CD4-positive, alpha-beta T cell (primary cell): ENCODE measurements at places on chromosomes 11 and 22. TPM values are rescaled to one million over a fixed set of nuclear protein-coding genes. Genes with fewer than 3 reads are reported as not detected.
A peak's percentile ranks its signal among the peaks of the same experiment; 100 is the strongest.

Gene DMC1
- 0.95 TPM for total RNA-seq

Gene MS4A4A
- total RNA-seq = not detected

Gene MIOX
- total RNA-seq = not detected

Gene ACTN3
- total RNA-seq = 0.14 TPM

Gene SEPTIN5
- 0.71 TPM for total RNA-seq

Gene MMP8
- total RNA-seq = not detected

Gene TCIRG1
- total RNA-seq = 207 TPM

Gene SLC22A8
- total RNA-seq = not detected

- no peaks in the 10 kb centered on the region for H3K27me3 ChIP-seq
- no peak overlapping the region for H3K27ac ChIP-seq
- DNase-seq = no peak
Observed at GRCh38 chr11:101436511-101437142, 147.2 kb downstream of the TRPC6 start.

- no peaks in the 10 kb centered on the region for H3K27me3 ChIP-seq
- H3K4me1 ChIP-seq = peaks cover 19% of the 10 kb centered on the region
- DNase-seq = no peak
- peaks cover 69% of the 10 kb centered on the region for H3K36me3 ChIP-seq
- no peak overlapping the region for H3K4me3 ChIP-seq
Observed at GRCh38 chr22:31618471-31619176, 43.4 kb downstream of the PISD start.

DNA sequence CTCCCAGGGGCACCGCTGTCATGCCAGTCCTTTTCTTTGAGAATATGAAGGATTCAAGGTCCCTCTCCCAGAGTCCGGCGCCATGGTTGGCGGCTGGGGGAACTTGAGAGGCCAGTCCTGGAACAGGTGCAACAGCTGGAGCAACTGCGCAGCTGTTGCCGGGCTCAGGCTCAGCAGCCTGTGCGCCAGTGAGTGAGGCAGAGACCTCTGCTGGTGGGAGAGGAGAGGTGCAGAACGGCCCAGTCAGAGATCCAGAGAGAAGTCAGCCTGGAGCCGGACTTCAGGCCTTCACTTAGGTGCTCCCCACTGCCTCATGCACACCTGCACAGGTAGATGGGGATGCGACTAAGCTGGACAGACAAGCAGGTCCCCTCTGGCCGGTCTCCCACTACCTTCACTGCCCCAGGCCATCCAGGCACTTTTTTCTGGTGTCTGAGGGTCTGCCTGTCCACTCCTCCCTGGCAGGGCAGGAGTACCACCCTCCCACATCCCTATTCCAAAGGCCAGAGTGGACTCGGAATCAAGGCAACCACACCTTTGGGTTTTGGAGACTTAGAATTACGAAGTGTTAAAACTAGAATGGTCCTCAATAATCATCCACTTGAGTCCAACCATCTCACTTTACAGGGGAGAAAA, 4.6 kb downstream of the CHRDL2 start:
- H3K4me1 ChIP-seq = peaks cover 10% of the 10 kb centered on the region
- peaks cover 16% of the 10 kb centered on the region for H3K27me3 ChIP-seq
- no peaks in the 10 kb centered on the region for H3K36me3 ChIP-seq
- no peak overlapping the region for H3K27ac ChIP-seq
- peak; percentile 73 for DNase-seq

- H3K36me3 ChIP-seq = no peaks in the 10 kb centered on the region
- no peak overlapping the region for H3K4me3 ChIP-seq
- H3K27ac ChIP-seq = no peak overlapping the region
Observed at GRCh38 chr11:77191823-77192495, 63.9 kb downstream of the MYO7A start.

GRCh38 chr11:783581-784015, 6.3 kb downstream of the CEND1 start:
- no peaks in the 10 kb centered on the region for H3K27me3 ChIP-seq
- DNase-seq = no peak
- H3K36me3 ChIP-seq = no peaks in the 10 kb centered on the region
- peaks cover 22% of the 10 kb centered on the region for H3K4me1 ChIP-seq
- no peak overlapping the region for H3K4me3 ChIP-seq

DNA sequence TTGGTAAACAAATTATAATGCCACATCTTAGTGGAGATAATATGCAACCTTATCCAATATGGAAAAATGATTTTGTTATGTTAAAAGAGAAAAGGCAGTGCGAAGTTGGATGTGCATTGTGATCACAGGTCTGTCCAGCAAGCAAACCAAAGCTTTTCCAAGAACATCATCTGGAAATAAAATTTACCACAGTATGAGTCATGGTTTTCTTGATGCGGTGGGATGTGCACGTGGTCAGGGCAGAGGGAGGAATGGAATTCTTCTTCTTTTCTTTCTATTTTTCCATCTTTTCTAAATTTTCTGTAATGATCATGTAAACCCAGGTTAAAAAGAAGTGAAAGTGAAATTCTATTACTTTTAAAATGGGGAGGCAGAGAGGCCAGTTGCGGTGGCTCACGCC, 169.8 kb downstream of the C11orf91 start:
- DNase-seq = no peak
- no peaks in the 10 kb centered on the region for H3K4me1 ChIP-seq
- H3K27me3 ChIP-seq = peaks cover 3% of the 10 kb centered on the region
- H3K36me3 ChIP-seq = no peaks in the 10 kb centered on the region
- H3K4me3 ChIP-seq = no peak overlapping the region

DNA sequence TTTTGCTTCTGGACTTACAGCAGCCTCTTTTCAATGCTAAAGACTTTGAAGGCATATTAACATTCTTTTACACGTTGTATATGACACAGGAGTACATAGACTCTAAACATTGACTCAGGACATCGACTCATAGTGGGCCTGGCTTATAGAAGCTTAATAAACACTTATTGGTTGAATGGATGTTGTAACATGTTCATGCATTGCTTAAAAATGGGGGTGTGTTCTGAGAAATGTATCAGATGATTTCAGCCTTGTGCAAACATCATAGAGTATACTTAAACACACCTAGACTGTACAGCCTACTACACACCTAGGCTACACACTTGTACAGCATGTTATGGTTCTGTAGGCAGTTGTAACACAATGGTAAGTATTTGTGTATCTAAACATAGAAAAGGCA, 17.9 kb downstream of the TTC17 start:
- H3K27me3 ChIP-seq = no peaks in the 10 kb centered on the region
- peaks cover 7% of the 10 kb centered on the region for H3K36me3 ChIP-seq
- H3K4me1 ChIP-seq = no peaks in the 10 kb centered on the region
- H3K4me3 ChIP-seq = no peak overlapping the region
- no peak for DNase-seq

- no peaks in the 10 kb centered on the region for H3K36me3 ChIP-seq
- no peaks in the 10 kb centered on the region for H3K4me1 ChIP-seq
- no peak overlapping the region for H3K27ac ChIP-seq
- no peak overlapping the region for H3K4me3 ChIP-seq
Observed at GRCh38 chr22:27086080-27087044, 429.0 kb downstream of the MIAT start.

GRCh38 chr11:31812383-31813381, 1.6 kb upstream of the PAX6 start:
- H3K4me1 ChIP-seq = peaks cover 92% of the 10 kb centered on the region
- H3K27me3 ChIP-seq = peaks cover 79% of the 10 kb centered on the region
- H3K27ac ChIP-seq = no peak overlapping the region
- H3K36me3 ChIP-seq = no peaks in the 10 kb centered on the region
- no peak for DNase-seq

- no peaks in the 10 kb centered on the region for H3K36me3 ChIP-seq
- H3K4me3 ChIP-seq = no peak overlapping the region
- H3K27ac ChIP-seq = no peak overlapping the region
- peaks cover 9% of the 10 kb centered on the region for H3K27me3 ChIP-seq
Observed at GRCh38 chr22:43883012-43883661, 8.7 kb downstream of the PNPLA5 start.

- no peaks in the 10 kb centered on the region for H3K27me3 ChIP-seq
- no peak overlapping the region for H3K4me3 ChIP-seq
- H3K27ac ChIP-seq = peak overlapping the region; percentile 50
- no peaks in the 10 kb centered on the region for H3K36me3 ChIP-seq
- DNase-seq = no peak
Observed at GRCh38 chr11:67344264-67344663, 9.1 kb downstream of the POLD4 start.

DNA sequence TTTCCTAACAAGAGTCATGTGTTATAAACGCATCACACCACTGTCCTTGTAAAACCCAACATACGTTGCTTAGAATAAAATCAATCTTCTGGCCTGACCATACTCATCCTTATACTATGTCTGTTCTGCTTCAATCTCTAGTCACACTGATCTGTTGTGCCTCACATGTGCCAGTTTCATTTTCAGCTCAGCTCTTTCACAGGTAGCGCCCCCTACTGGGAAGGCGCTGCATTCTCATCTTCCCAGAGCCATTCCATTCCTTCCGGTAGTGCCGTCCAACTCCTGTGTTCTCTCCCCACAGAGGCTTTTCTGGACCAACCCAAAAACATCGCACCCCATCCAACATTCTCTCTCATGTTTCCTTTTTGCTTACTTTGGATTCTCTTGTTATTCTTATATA, 22.2 kb downstream of the CASP5 start:
- H3K27ac ChIP-seq = no peak overlapping the region
- H3K27me3 ChIP-seq = no peaks in the 10 kb centered on the region
- H3K4me3 ChIP-seq = no peak overlapping the region
- no peaks in the 10 kb centered on the region for H3K4me1 ChIP-seq
- peak; percentile 70 for DNase-seq

DNA sequence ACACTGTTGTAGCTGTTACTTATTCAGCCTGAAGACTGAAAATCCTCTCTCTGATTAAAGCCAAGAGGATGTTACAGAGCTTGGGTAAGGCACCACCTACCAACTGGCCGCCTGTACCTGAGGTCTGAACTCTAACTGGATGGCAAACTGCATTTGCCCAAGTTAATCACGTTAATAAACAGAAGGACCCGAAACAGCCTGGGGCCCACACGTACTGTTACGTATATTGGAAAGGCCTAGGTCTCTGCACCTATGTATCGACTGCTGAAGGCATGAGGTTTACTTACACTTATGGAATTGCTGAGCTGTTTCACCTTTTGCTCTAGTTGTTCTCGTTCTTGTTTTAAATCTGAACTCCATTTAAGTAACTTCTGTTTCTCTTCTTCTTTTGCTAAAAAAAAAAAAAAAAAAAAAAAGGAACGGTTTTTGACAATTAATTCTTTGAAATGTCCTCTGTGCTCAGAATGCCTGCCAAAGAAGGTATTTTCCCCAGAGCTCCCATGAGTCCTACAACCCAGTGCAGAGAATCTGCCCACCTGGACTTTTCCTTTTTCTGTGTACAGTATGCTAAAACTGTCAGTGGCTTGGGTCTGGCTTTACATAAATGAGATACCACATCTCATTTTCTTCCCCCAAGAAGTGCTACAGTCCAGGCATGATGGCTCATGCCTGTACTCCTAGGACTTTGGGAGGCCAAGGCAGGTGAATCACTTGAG, 13.1 kb downstream of the LARGE2 start:
- H3K27me3 ChIP-seq = no peaks in the 10 kb centered on the region
- peaks cover 60% of the 10 kb centered on the region for H3K36me3 ChIP-seq
- H3K27ac ChIP-seq = no peak overlapping the region
- DNase-seq = no peak
- peaks cover 18% of the 10 kb centered on the region for H3K4me1 ChIP-seq

DNA sequence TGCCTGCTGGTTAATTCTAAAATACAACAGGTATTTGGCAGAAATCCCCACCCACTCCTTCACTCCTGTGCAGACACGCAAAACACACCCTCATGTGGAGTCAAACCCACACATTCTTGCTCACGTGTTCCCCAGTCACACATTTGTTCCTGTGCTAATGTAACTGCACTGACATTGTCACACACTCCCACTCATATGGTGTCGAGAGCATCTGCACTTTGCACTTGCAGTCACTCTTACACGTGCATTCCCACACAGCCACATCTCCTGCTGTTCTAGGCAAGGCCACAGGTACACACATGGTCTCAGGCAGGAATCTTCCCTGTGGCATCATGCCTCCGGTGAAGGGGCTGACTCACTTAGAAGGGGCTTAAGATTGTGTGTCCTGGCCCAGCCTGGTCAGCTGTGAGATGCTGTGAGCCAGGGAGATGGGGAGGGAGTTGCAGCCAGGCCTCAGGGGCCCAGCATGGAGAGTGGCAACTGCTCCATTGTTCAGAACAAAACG, 395.0 kb downstream of the TENM4 start:
- no peaks in the 10 kb centered on the region for H3K4me1 ChIP-seq
- no peak overlapping the region for H3K4me3 ChIP-seq
- H3K36me3 ChIP-seq = no peaks in the 10 kb centered on the region
- peaks cover 3% of the 10 kb centered on the region for H3K27me3 ChIP-seq
- DNase-seq = no peak

- no peak overlapping the region for H3K27ac ChIP-seq
- no peak overlapping the region for H3K4me3 ChIP-seq
- peaks cover 8% of the 10 kb centered on the region for H3K4me1 ChIP-seq
Observed at GRCh38 chr11:113994077-113994954, 19.4 kb downstream of the HTR3A start.

- no peak for DNase-seq
- H3K27ac ChIP-seq = no peak overlapping the region
- H3K36me3 ChIP-seq = no peaks in the 10 kb centered on the region
Observed at GRCh38 chr11:93773045-93773477, 11.0 kb upstream of the MED17 start.

GRCh38 chr22:49586244-49586748, 241.4 kb downstream of the BRD1 start:
- no peaks in the 10 kb centered on the region for H3K4me1 ChIP-seq
- no peaks in the 10 kb centered on the region for H3K27me3 ChIP-seq
- H3K27ac ChIP-seq = no peak overlapping the region
- no peaks in the 10 kb centered on the region for H3K36me3 ChIP-seq
- H3K4me3 ChIP-seq = no peak overlapping the region

- no peak overlapping the region for H3K27ac ChIP-seq
- no peaks in the 10 kb centered on the region for H3K36me3 ChIP-seq
- H3K27me3 ChIP-seq = peaks cover 2% of the 10 kb centered on the region
- DNase-seq = no peak
- no peak overlapping the region for H3K4me3 ChIP-seq
Observed at GRCh38 chr22:49163258-49163959, 664.3 kb downstream of the BRD1 start.

GRCh38 chr11:62081378-62082291, 42.2 kb upstream of the INCENP start:
- peak; percentile 85 for DNase-seq
- peaks cover 9% of the 10 kb centered on the region for H3K4me1 ChIP-seq
- no peak overlapping the region for H3K27ac ChIP-seq
- no peaks in the 10 kb centered on the region for H3K27me3 ChIP-seq

- peaks cover 40% of the 10 kb centered on the region for H3K4me1 ChIP-seq
- no peaks in the 10 kb centered on the region for H3K27me3 ChIP-seq
- no peak overlapping the region for H3K4me3 ChIP-seq
- H3K27ac ChIP-seq = no peak overlapping the region
- no peaks in the 10 kb centered on the region for H3K36me3 ChIP-seq
- DNase-seq = no peak
Observed at GRCh38 chr22:37263966-37264887, 18.1 kb upstream of the CYTH4 start.

DNA sequence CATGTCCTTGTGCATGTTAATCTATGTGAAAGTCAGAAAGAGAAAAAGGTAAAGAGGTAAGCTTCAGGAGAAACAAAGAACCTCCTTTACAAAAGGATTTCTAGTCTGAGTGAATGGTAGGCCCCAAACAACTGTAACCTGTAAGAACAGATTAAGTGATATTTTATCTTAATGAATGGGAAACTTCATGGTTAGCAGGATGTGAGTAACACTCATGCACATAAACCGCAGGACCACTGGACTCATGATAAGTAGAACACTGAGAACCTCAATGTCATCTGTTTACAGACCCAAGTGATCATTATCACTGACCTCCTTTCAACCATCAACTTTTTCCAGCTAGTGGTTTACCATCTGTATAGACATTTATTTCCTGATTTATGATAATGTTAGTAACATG, 19.9 kb downstream of the OR8G5 start:
- H3K27me3 ChIP-seq = no peaks in the 10 kb centered on the region
- H3K4me1 ChIP-seq = no peaks in the 10 kb centered on the region
- H3K36me3 ChIP-seq = no peaks in the 10 kb centered on the region
- H3K27ac ChIP-seq = no peak overlapping the region
